ENCODE measurements at places on chromosomes 7 and 10. TPM values are rescaled to one million over a fixed set of nuclear protein-coding genes. Genes with fewer than 3 reads are reported as not detected.

- no peak for DNase-seq
Observed at GRCh38 chr10:48951707-48952106, 12.1 kb upstream of the LRRC18 start.

DNA sequence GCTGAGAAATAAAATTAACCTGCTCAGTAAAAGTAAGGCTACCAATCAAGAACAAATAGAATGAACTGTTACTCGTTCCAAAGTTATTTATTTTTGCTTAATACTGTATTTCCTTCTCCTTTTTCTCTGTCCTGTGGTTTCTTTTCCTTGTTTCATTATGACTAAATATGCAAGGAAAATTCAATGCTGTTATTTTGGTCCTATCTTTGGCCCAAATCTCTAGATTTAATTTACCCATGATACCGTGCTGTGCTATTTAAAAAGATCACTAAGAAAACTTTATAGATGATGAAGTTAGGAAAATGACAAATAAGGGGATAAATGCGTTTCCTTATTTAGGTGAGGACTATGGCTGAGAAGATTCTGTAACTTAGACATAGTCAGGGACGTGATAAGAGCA is 45.3 kb upstream of the FAM133B start:
- no peak for DNase-seq

Gene CYP2C19
- total RNA-seq, result 0.21 TPM

Gene SLC18A3
- total RNA-seq, result not detected

DNA sequence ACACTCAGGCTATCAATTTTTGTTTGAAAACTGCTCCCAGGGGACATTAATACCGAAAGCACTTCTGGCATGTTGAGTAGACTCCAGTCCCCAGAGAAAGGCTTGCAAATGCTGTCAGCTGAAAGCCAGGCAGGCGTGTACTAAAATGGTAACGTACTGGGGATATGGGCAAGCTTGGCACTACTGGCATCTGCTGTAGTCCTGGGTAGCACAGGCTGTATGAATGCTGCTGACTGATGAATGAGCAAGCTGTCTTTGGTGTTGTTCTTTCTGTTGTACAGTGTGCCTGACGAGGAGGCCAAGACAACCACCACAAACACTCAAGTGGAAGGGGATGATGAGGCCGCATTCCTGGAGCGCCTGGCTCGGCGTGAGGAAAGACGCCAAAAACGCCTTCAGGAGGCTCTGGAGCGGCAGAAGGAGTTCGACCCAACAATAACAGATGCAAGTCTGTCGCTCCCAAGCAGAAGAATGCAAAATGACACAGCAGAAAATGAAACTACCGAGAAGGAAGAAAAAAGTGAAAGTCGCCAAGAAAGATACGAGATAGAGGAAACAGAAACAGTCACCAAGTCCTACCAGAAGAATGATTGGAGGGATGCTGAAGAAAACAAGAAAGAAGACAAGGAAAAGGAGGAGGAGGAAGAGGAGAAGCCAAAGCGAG is 53.5 kb upstream of the AGBL3 start:
- peak; percentile 68 for DNase-seq

GRCh38 chr7:129271500-129272355 is 46.9 kb downstream of the AHCYL2 start:
- no peak for DNase-seq

DNA sequence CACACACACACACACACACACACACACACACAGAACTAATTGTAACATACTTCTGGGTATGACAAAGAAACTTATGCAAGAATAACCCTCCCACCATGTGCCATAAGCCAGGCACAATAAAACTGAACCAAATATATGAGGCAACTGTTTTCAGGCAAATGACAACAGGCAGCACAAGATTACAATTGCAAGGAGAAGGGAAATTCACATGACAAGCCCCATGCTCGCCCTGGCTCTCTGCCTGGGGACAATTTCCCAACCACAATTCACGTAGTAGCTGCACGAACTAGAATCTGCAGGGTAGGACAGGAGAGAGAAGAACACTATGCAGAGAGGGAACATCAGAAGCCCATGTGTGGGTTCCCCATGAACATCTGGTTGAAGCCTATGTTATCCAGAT is 143.3 kb downstream of the CALN1 start:
- DNase-seq, result no peak

- peak; percentile 87 for DNase-seq
Observed at GRCh38 chr10:70478191-70479164, at the start of gene PALD1. Gene PALD1, plus strand, starts transcription at chr10:70478767. Its CDS starts 47,185 bp downstream, at chr10:70525952.

Gene KCNIP2
- total RNA-seq, result 335 TPM

Gene MRC1
- 52.1 TPM for total RNA-seq

DNA sequence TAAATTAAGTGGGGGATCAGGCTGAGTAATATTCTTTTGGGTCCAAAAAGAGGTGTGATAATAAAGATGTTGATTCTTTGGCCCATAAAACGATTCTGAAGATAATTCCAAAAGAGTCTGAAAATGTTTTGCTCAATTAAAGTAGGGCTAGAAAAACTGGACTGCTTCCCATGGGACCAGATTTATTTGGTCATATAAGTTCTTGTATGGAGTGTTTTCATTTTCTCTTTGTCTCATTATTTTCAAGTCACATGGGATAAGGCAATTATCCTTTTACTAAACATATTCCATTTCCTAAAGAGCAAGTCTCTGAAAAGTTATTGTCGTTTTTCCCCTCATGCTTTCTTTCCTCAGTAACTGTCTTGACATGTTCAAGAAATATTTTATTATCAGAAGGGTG is 41.5 kb downstream of the CDK6 start:
- DNase-seq, result no peak

GRCh38 chr7:128831994-128832879 is 2.0 kb downstream of the FLNC start:
- peak; percentile 60 for DNase-seq

GRCh38 chr10:75010373-75010772 is 101.1 kb upstream of the SAMD8 start:
- no peak for DNase-seq

Gene UCN3
- not detected for total RNA-seq

- no peak for DNase-seq
Observed at GRCh38 chr10:63554657-63555056, 33.5 kb downstream of the REEP3 start.

Gene SPDYE5
- total RNA-seq, result not detected

Gene AKR1D1
- total RNA-seq, result not detected
